ENCODE measurements at places on chromosomes 16 and 17.

DNA sequence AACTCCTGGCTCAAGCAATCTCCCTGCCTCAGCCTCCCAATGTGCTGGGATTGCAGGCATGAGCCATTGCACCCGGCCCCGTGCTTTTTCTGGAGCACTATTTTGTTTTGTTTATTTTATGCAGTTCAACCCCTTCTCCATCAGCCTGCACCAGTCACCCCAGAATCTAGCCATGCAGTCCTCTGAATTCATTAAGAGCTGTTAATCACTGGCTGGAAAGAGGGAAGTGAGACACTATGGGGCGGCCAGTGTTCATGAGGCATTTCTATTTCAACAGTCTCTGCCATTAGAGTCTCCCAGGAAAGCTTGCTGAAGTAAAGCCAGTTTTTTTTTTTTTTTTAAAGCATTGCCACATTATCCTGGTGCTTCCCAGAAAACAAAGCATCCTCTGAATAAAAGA lies 1.7 kb downstream of the VWA3A start:
- no peak for DNase-seq

- no peak for DNase-seq
Measured at GRCh38 chr16:24896439-24896838, 50.7 kb downstream of the SLC5A11 start.

DNA sequence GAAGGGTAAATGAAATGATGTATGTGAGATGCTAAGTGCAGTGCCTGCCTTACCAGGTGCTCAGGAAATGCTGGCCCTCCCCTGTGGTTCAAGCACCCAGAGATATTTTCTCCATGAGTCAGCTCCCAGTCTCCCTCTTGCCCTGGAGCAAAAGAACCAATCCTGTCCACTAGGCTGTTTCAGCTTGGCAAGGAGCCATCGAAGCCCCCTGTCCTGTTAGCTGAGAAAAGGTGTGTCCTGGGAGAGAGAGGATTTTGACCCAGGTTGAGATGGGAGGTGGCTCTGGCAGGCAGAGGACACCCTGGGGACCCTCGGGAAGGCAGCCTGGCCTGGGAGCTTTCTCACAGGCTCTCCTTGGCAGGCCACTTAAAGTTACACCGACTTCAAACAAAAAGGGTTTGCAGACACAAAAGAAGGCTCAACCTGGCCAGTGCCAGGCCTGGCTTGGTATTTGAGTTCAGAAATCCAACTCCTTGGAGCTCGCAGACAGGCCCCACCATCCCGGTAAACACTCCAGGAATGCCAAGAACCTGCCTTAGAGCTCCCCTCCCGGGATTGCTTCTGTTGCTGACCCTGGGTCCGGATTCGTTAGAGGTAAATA lies 29.6 kb downstream of the NTN1 start:
- no peak for DNase-seq

DNA sequence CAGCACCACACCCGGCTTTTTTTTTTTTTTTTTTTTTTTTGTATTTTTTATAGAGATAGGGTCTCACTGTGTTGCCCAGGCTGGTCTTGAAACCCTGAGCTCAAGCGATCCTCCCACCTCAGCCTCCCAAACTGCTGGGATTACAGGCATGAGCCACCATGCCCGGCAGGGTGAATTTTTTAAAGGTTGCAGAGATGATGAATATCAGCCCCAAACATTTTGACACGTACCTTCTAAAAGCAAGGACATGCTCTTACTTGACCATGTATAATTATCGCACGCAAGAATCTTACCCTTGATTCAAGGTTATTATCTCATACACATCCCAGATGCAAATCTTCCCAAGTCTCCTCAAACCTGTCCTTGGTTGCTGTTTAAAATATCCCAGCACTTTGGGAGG lies 4.3 kb upstream of the FOXC2 start:
- no peak for DNase-seq

- DNase-seq, result no peak
Measured at GRCh38 chr17:75501378-75502071, 13.8 kb downstream of the CASKIN2 start.

- no peak for DNase-seq
Measured at GRCh38 chr16:76346210-76346609, 69.0 kb downstream of the CNTNAP4 start.

DNA sequence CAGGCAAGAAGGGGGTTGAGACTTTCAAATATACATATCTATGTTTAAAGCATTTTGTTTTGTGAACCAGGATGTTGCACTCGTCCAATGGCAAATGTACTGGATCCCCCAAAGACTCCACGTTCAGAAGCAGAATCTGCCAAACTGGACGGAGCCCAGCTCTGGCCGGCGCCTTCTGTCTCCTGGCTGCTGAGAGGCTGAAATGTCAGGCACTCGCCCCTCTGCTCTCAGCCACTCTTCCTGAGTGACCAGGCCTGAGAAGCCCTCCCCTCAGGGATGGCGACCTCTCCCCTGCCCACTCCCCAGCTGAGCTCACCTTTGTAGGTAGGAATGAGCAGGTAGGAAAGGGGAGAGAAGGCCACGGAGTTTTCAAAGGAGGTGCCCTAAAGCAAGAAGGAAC lies 187.5 kb upstream of the FOXF1 start:
- no peak for DNase-seq

DNA sequence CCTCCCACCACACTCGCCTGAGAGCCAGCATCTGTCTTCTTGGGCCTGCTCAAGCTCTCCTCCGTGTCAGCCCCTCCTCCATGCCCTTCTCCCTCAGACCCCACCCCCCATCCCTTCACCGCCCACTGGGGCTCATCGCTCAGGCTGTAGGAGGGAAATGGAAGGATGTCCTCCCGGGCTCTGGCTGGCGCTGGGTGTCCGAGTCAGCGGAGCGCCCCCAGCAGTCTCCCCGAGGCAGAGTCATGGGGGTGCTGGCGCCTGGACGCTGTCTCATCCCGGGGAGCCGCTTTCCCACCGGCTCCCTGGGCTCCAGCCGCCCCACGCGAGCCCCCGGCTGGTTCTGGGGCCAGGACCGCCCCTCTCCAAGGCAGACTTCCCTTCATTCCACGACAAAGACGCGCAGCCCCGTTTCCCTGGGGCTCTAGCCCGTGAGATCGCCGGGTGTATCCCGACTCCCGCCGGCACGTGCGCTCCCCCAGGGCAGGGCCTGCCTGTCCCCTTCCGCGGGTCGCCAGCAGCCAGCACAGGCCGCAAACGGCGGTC lies 428 bp upstream of the ANTKMT start:
- no peak for DNase-seq

DNA sequence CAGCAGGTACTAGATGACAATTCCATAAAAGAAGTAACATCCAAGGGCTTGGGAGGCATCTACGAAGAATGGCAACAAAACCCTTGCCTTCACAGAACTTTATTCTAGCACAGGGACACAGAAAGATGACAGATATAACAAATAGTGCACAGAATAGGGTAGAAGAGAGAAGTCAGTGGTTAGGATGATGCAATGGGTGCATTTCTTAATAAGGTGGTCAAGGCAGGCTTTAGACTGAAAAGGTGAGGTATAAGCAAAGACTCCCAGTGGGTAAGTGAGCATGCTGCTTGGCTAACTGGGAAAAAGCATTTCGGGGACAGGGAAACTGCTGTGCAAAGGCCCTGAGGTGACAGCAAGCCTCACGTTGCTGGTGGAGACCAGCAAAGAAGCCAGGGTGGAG lies 175.9 kb downstream of the XYLT1 start:
- DNase-seq, result no peak

- DNase-seq, result no peak
Measured at GRCh38 chr17:74963656-74964055, 8.9 kb downstream of the HID1 start.

DNA sequence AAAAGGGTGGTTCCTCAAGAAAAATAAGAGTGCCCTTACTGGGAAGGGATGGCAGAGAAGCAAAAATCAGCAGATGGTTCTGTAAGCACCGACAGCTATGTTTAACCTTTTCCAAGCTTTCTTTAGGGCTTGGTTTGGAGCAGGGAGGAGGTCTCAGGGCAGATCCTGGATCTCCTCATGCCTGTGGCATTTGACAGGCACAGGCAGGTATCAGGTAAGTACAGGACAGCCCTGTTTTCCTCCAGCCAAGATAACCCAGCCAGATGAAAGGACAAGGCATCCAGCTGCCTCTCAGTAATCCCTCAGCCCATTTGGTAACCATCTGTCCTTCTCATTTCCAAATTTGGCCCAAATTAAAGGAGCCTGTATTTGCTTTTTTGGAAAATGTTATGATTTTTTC lies 141.5 kb downstream of the TOX3 start:
- DNase-seq, result no peak

GRCh38 chr17:73156887-73157520 lies 7.8 kb upstream of the SSTR2 start:
- no peak for DNase-seq

- DNase-seq, result no peak
Measured at GRCh38 chr17:49859991-49860953, 12.4 kb upstream of the TAC4 start.

GRCh38 chr16:67963292-67963661 lies 5.2 kb downstream of the SLC12A4 start:
- no peak for DNase-seq

- DNase-seq, result no peak
Measured at GRCh38 chr16:70689970-70690891, 4.4 kb upstream of the MTSS2 start.

DNA sequence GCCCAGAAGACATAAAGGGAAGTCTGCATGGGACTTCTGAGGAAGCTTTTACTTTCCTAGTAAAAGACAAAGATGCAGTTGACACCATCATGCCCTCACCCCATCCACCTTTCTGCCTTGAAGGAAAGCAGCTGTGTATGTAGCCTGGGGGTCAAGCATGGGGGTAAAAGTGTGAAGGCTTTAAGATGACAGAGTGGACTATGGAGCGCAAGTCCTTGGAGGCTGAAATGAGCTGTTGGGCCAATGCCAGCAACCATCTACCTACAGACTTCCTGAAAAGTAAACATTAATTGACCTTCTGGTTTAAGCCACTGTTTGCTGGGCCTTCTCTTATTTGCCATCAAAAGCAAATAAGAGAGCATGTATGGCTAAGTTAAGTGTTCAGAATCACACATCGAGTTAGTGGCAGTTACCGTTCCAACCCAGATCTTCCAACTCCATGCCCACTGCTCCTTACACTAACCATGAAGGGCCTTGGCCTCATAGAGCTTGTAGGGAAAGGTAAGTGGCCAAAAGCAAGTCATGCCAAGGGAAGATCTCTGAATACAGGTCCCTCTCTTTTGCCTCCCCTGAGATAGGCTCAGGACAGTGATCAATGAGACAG lies 30.0 kb downstream of the SLC13A5 start:
- no peak for DNase-seq

- DNase-seq, result no peak
Measured at GRCh38 chr17:35568561-35568960, 7.9 kb upstream of the SLFN14 start.

- no peak for DNase-seq
Measured at GRCh38 chr16:49459953-49460735, 86.5 kb downstream of the C16orf78 start.
